ENCODE measurements at places on chromosomes 12 and 14.

GRCh38 chr14:102375119-102375518 is 12.4 kb downstream of the TECPR2 start:
- DNase-seq: no peak

DNA sequence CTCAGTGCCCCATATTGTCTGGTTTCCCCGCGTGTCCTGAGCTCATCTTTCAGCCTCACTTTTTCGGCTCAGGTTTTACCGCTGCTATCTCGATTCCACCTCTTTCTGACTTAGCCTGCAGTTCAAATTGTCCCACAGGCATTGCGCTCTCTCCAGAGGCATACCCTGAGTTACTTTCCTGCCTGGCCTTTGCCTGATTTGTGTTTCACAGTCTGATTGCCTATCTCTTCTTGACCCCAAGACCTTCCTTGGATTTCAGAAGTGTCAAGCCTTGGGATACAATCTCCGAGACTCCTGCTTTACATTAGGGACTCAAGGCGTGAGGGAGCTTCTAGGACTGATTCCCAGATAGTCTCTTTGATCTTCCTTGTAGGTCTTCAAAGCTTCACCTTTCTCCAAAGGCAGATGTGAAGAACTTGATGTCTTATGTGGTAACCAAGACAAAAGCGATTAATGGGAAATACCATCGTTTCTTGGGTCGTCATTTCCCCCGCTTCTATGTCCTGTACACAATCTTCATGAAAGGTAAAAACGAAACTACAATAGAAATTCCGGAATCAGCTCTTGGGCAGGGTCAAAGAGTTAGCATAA is 629 bp downstream of the LETMD1 start:
- no peak for DNase-seq

- DNase-seq: no peak
Measured at GRCh38 chr12:88781909-88782308, 201.6 kb upstream of the KITLG start.

DNA sequence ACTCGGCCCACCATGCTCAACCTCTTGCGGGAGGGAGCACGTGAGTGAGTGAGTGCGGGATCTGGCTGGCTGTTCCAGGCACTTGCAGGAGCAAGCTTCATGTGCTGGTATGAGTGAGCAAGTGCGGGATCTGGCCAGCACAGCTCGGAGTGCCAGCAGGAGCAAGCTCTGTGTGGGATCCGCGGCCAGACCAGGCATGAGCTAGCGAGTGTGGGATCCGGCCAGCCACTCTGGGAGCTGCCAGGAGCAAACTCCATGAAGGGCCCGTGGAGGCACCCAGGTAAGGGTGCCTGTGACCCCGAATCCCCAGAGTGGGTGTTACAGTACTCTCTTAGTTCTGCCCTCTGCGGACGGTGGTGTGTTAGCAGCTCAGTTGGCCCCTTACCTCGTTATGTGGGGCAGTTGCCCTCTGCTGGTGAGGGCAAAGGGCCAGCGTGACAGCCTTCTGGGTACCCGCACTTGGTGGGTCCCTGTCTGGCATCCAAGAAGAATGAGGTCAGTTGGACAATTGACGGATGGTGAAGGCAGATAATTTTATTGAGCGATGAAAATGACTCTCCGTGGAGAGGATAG is 38.3 kb downstream of the RAD51B start:
- no peak for DNase-seq

DNA sequence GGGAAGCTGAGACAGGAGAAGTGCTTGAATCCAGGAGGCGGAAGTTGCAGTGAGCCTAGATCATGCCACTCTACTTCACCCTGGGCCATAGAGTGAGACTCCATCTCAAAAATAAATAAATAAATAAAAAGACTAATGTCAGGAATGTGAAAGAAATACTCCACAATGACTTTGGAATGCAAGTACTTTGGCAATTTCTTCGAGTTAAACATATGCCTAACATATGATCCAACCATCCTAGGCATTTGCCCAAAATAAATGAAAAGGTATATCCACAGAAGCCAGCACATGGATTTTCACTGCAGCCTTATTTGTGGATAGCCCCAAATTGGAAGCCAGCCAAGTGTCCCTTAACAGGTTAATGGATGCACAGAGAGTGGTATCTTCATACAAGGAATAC is 357.9 kb upstream of the TMEM132C start:
- DNase-seq: no peak

GRCh38 chr12:1443421-1444141 is 150.8 kb downstream of the FBXL14 start:
- no peak for DNase-seq

- no peak for DNase-seq
Measured at GRCh38 chr12:76685246-76685678, 78.7 kb upstream of the ZDHHC17 start.

- no peak for DNase-seq
Measured at GRCh38 chr14:22764382-22764781, 2.1 kb upstream of the OXA1L start.

DNA sequence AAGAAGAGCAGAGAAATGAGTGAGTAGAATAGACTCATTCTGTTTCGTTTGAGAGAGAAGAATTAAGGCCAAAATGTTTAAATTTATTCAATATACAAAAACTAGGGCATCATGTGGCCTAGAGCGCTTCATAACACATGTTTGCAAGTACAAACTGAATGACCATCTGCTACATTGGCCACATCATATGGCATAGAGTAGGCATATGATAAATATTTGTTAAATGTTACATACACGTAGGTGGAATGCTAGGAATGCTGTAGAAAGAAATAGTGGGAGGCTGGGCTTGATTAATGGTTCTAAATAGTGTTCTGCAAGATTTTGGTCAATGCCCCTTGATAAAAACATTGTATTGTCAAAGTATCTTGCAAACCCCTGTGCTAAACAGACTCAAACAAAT is 10.8 kb downstream of the MGP start:
- no peak for DNase-seq

DNA sequence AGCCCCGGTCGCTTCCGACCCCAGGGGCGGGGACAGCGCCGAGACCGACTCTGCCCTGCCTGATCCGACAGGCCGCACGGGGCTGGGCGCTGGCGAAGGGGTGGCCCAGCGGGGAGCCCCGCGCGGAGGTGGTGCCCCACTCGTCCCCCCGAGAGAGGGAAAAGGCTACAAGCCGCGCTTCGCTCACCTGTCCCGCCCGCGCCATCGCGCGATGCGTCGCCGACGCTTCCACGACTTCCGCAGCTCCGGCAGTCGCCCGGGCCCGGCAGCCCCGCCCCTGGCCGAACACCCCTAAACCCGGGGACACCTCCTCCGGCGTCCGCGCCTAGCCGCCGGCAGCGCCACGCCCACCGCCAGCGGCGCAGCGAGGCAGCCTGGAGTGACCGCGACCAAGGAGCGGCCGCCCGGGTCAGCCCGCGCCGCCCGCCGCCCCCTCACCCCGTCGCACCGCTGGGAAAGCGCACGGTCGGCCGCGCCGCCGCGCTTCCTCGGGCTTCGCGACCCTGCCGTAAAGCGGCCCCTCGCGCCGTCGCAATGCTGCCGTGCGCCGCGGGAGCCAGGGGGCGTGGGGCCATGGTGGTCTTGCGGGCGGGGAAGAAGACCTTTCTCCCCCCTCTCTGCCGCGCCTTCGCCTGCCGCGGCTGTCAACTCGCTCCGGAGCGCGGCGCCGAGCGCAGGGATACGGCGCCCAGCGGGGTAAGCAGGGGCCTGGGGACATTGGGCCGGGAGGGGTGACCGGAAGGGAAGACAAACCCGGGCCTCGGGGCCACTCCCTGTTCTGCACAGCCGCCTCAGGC is at the start of the genes BAG5 and COA8:
Gene BAG5, minus strand, starts transcription at position 229 of the 797 bp plus-strand sequence. CDS start 1,493 bp downstream, outside the sequence.
Gene COA8, plus strand, starts transcription at position 532 of the 797 bp plus-strand sequence. Its CDS starts 42 bp downstream, at position 574.
- DNase-seq: peak; percentile 86

- no peak for DNase-seq
Measured at GRCh38 chr12:131153956-131154355, 200.2 kb downstream of the ADGRD1 start.

GRCh38 chr14:99715266-99716000 is 31.3 kb downstream of the CYP46A1 start:
- DNase-seq: no peak

DNA sequence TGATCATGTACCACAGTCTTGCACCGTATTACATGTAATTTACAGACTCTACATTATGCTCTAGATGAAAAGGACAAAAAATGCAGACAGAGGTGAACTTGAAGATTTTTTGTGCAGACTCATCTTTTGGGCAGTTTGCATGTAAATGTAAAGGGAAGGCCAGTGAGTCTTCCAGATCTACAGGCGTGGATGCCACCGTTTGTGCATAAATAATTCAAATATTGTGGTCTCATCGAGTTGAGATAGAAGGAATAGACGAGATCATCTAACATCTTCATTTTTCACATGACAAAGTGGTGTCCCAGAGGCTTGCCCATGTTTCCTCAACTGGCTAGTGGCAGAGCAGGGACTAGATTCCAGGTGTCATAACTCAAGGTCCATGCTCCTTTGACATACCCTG is 125.2 kb downstream of the ALX1 start:
- no peak for DNase-seq

- no peak for DNase-seq
Measured at GRCh38 chr12:64299628-64300027, 77.5 kb upstream of the KICS2 start.

DNA sequence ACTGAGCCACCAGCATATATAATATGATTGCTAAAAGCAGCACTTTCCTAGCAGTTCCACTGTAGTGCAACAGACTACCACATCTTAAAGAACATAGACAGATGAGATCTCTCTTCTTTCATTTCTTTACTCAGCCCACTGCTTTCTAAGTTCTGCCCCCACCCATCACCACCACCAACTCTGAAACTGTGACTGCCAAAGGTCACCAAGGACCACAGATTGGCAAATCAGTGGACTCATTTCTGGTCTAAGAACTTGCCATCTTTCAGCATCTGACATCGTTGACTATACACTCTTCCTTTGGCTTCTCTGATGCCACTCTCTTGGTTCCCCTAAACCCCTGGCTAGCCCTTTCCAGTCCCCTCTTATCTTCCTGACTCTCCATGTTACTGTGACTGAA is 38.4 kb downstream of the IFNG start:
- no peak for DNase-seq

GRCh38 chr12:108650083-108650482 is 16.4 kb upstream of the SELPLG start:
- DNase-seq: no peak

DNA sequence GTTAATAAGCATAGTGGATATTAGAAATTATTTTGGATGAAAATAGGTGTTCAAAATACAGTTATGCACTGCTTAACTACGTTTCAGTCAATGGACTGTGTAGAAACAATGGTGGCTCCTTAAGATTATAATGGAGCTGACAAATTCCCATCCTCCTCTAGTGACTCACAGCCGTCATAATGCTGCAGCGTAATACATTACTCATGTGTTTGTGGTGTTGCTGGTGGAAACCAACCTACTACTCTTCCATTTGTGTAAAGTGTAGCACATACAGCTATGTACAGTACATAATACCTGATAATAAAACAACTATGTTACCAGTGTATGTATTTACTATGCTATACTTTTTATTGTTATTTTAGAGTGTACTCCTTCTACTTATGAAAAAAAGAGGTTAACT is 111.2 kb upstream of the TMCC3 start:
- no peak for DNase-seq

GRCh38 chr14:50434528-50434927 is 37.8 kb upstream of the CDKL1 start:
- no peak for DNase-seq

DNA sequence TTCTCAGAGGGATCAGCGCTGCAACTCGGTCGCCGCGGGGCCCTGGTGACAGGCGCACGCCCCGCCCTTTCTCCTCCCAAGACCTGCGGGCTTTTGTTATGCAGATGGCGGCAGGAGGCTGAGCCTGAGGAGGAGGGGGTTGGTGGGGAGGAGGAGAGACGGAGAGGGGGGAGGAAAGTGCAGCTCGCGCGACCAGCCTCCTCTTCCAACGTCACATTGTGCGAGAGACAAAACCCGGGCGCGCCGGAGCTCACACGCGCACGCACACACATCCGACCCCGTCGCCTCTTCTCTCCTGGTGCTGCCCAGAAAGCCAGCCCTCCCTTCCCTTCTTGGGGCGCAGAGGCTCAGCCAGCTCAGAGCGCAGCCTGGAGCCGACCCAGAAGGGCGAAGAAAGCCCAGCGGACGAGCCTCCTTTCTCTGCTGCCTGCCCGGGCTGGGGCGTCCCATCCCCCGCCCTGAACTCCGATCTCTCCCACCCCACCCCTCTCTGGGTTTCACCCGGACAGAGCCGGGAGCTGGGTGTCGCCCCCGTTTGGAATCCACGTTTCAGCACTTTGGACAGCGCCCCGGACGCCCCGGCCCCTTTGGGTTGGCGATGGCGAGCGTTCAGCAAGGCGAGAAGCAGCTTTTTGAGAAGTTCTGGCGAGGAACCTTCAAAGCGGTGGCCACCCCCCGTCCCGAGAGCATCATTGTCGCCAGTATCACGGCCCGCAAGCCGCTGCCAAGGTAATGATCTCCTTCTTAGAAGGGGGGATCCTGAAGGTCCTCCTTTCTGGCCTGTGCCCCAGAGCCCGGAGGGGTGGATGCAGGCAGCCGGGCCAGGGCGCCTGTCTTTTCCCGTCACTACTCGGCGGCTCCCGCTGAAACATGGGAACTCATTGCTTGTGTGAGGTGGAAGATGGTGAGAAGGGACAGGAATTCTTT is at the start of gene SRRM4:
Gene SRRM4, plus strand, starts transcription at position 257 of the 927 bp plus-strand sequence. Its CDS starts 342 bp downstream, at position 599.
- no peak for DNase-seq

DNA sequence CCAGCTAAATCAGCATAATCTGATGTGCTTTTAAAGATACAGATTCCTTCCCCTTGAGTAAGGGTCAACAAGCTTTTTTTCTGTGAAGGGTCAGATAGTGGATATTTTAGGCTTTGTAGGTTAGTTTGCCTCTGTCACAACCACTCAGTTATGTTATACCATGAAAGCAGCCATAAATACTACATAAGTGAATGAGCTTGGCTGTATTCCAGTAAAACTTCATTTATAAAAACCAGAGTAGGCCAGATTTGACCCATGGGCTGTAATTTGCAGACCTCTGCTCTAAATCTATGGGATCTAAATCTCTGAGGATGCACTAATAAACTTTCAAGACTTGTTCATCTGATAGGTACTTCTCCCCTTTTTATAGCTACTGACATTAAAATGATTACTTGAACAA is 47.7 kb downstream of the LEMD3 start:
- DNase-seq: no peak
